A549 treated with GW870086 at 1 μM for 4 hours (cell line): ENCODE measurements at places on chromosomes 6 and 20. TPM values are rescaled to one million over a fixed set of nuclear protein-coding genes. Genes with fewer than 3 reads are reported as not detected.

Gene RIPPLY2
- total RNA-seq: 0.26 to 1.5 TPM (median 0.58 TPM) in 4 of 5 replicates, not detected in the other

Gene TFAP2A
- 10.8 to 16.7 TPM (median 11.9 TPM) in 5 replicates for total RNA-seq

Gene CYP21A2
- total RNA-seq: 0.08 TPM in 1 of 5 replicates, not detected in the others

Gene RBM12
- 71.4 to 87.0 TPM (median 82.9 TPM) in 5 replicates for total RNA-seq

Gene ADGRG6
- 38.2 to 62.5 TPM (median 55.0 TPM) in 5 replicates for total RNA-seq

Gene DOK5
- total RNA-seq: not detected in 5 replicates

Gene HLA-DPA1
- not detected in 5 replicates for total RNA-seq

Gene MEI4
- total RNA-seq: not detected in 5 replicates

Gene FAM83C
- total RNA-seq: 0.06 to 0.14 TPM (median 0.08 TPM) in 5 replicates

Gene HTR1E
- total RNA-seq: not detected in 5 replicates

Gene HRH3
- total RNA-seq: not detected in 5 replicates

Gene CCN5
- 24.2 to 35.6 TPM (median 26.0 TPM) in 5 replicates for total RNA-seq

Gene SIM1
- not detected in 5 replicates for total RNA-seq

Gene CEP162
- total RNA-seq: 1.6 to 2.2 TPM (median 1.8 TPM) in 5 replicates

Gene LY6G6F
- total RNA-seq: not detected in 5 replicates

Gene EYA4
- 7.8 to 11.4 TPM (median 10.0 TPM) in 5 replicates for total RNA-seq

Gene MCCD1
- not detected in 5 replicates for total RNA-seq

Gene BTN3A1
- total RNA-seq: 2.0 to 3.0 TPM (median 2.7 TPM) in 5 replicates

Gene BLCAP
- total RNA-seq: 43.2 to 55.3 TPM (median 50.9 TPM) in 5 replicates

Gene NHLRC1
- total RNA-seq: 1.4 to 1.9 TPM (median 1.7 TPM) in 5 replicates

Gene GPR63
- 0.32 to 0.65 TPM (median 0.42 TPM) in 5 replicates for total RNA-seq

Gene BMP7
- total RNA-seq: 0.33 to 0.55 TPM (median 0.38 TPM) in 5 replicates

Gene OSBPL2
- 16.4 to 23.5 TPM (median 20.9 TPM) in 5 replicates for total RNA-seq

Gene MOXD1
- 1.1 to 2.3 TPM (median 1.6 TPM) in 5 replicates for total RNA-seq

Gene SPINT4
- total RNA-seq: not detected in 5 replicates

Gene FHL5
- not detected in 5 replicates for total RNA-seq
